Stimulated activated naive CD4-positive, alpha-beta T cell (primary cell): ENCODE measurements at places on chromosomes 6 and 20.

DNA sequence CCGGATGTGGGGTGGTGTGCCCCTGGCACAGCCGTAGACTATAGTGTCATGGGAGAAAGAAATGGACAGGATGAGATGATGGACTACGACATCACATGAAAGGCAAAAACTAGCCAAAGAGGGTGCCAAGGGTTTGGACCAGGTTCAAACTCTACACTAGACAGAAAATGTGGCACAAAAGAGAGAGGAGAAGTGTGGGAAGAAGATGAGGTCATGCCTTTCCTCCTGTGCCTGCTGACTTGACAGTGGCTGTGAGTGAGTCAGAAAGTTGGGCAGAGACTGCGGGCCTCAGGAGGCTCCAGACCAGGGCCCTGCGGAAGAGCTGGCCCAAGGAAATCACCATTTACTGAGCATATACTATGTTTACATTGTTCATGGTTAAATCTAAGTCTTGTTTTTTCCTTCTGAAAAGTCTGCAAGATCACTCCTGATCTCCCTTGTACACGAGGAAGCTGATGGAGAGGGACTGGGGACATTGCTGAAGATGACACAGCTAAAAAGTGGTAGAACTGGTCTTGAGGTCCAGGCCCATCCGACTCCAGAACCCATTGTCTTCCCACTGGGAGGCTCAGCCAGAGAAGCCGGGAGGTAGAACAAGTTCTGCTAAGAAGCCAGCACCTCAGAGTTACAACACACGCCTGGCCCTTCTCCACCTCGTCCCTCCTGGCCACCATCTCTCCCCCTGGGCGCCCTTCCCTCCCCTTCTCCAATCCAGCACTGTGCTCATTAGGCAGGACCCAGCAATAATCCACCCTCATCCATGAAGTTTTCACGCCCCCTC is 35.6 kb downstream of the CNKSR3 start:
- no peak for DNase-seq

GRCh38 chr20:11847827-11848226 is 69.9 kb upstream of the BTBD3 start:
- no peak for DNase-seq

- DNase-seq: no peak
Observed at GRCh38 chr6:113660819-113661218, 196.3 kb upstream of the MARCKS start.

DNA sequence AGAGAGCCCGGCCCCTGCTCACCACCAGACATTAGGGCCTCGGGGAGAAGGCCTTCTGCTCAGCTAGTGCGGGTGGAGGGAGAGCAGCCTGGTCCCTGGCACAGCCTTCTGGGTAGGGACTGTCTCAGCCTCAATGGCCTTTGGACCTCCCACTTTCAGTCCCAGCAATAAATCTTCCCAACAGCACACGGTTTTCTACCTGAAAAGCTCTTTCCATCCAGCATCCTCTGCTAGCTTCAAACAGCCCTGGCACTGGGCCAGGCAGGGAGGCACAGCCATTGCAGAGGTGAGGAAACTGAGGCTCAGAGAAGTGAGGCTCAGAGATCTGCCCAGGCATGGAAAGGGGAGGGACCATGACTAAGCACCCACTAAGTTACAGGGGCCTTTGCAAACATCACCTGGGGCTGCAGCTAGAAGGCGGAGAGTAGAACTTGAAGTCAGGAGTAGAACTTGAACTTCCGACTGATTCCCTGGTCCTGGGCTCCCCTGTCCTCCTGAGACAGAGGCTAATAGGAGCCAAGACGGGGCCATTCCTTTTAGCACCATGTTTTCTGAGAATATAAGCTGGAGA is 43.9 kb upstream of the NOL4L start:
- DNase-seq: no peak

DNA sequence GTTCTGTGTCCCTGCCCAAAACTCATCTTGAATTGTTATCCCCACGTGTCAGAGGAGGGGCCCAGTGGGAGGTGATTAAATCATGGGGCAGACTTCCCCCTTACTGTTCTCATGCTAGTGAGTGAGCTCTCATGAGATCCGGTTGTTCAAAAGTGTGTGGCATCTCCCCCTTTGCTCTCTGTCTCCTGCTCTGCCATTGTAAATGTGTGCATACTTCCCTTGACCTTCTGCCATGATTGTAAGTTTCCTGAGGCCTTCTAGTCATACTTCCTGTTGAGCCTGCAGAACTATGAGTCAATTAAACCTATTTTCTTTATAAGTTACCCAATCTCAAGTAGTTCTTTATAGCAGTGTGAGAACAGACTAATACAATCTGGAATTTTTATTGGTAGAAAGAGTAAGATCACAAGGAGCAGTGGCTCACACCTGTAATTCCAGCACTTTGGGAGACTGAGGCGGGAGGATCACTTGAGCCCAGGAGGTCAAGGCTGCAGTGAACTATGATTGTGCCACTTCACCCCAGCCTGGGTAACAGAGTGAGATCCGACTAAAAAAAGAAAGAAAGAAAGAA is 47.1 kb upstream of the SLC22A16 start:
- DNase-seq: no peak

- no peak for DNase-seq
Observed at GRCh38 chr20:37480919-37481318, 40.1 kb upstream of the NNAT start.

- DNase-seq: no peak
Observed at GRCh38 chr6:112636650-112637262, 289.6 kb downstream of the RFPL4B start.

DNA sequence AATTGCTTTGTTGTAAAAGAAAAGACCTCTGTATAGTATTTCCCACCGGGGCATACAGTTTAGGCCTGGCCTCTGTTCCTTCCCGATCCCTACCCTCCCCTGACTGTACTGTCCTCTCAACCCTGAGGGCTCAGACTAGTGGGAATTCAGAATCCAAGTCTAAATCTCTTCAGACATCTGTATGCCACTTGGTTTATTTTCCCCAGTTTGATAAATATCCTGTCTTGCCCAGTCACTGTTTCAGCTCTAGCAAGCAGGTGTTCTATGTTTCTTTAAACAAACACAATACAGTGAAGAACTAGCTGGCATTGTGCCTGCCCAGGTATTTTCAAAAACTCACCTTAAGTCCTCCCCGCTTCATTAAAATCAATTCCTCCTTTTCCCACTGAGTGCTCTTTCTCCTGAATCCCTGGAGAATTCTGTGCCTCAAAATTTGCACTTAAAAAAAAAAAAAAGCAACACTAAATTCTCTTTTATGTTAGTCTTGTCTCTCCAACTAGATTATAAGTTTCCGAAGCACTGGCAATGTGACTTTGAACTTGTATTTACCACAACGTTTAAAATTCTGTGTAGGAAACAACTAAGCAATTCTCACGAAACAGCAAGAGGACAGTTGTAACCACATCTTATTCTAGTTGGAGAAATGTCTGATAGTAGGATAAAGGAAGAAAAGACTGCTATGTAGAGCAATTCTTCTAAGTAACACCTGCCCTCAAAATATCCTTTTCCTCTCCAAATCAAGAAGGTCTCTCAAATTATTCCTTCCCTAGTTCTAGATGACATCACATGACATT is 112.0 kb upstream of the CARMIL1 start:
- no peak for DNase-seq

DNA sequence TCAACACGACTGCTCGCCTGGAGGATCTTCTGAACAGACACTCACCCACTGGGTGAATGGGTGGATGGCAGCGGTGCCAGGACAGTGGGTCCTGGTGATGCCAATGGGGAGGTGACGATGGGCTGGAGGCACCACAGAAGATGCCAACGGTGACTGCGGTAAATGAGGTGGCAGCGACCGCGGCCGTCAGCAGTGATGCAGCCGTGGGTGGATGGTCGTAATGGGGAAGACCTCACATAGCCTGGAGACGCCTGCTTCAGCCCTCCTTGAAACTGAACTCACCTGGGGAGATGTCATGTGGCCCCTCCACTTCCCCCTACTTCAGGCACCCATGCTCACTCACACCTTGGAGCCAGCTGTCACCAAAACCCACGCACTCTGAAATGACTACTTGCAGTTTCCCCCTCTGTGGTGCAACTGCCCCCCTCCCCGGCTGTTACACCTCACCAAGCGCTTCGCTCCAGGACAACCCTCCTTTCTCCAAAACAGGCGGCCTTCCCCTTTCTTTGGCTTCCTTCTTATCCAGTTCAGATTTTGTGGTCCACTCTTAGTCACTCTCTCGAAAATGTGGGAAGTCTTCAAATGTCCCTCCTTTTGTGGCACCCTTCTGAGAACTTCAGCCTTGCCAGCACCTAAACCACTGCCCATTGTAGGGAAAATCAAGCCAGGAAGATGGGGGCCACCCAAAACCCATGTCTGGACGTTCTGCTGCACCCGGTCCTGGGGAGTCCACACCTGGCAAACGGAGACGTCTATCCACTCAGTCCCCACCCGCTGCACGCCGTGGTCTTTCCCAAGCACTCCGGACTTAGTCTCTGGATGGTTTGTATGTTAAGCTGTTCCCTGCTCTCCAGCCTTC is 10.4 kb upstream of the ABHD16B start:
- no peak for DNase-seq

- no peak for DNase-seq
Observed at GRCh38 chr6:157946053-157946617, 35.5 kb upstream of the SYNJ2 start.

GRCh38 chr6:128206610-128207426 is 306.0 kb upstream of the THEMIS start:
- no peak for DNase-seq

DNA sequence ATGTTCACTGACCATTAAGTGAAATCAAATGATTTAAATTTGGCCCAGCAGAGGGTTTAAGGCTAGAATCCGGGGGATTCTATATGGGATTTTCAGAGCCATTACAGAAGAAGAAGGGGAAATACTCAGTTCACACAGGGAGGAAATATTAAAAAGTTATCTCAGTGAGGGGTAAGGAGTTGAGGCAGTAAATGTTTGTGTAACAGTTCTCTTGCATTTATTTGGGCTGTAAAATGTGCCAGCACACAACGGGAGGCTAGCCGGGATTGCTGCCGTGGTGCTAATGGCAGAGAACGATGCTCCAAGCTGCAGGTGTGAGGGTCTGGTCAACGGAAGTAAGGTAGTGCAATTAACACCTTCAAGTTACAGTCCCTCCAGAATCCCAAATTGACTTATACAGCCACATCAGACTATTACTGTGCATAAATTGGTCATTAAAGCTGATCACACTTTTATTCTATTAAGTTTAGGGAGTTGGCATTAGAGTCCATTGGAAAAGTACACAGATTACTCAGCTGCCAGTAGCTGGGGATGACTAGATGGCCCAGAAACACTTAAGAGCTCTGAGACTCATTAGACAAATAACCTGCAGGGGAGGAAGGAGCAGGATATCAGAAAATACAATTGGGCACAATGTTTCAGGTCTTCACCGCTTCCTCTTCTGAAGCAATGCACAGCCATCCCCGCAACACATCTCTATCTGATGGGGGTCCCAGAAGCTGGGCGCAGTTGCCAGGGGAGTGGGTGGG is 31.3 kb downstream of the PPP1R3G start:
- no peak for DNase-seq

DNA sequence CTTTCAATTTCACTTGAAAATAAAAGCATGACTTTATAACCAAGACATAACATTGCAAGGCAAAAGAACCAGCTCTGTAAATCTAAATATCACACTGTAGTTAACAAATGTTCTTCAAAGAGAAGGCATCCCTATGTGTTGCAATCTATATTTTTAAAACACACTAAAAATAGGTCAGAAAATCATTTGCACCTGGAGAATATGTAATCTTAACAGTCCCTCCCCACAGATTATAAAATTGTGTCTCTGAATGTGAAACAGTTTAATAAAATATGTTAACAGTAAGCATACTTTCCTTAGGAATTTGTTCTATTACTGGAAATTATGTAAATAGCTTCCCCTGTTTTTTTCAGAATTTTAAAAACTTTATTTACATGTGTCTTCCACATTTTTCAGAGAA is 351.9 kb downstream of the COL12A1 start:
- no peak for DNase-seq

GRCh38 chr20:5113615-5113986 is 6.2 kb downstream of the PCNA start:
- DNase-seq: no peak

DNA sequence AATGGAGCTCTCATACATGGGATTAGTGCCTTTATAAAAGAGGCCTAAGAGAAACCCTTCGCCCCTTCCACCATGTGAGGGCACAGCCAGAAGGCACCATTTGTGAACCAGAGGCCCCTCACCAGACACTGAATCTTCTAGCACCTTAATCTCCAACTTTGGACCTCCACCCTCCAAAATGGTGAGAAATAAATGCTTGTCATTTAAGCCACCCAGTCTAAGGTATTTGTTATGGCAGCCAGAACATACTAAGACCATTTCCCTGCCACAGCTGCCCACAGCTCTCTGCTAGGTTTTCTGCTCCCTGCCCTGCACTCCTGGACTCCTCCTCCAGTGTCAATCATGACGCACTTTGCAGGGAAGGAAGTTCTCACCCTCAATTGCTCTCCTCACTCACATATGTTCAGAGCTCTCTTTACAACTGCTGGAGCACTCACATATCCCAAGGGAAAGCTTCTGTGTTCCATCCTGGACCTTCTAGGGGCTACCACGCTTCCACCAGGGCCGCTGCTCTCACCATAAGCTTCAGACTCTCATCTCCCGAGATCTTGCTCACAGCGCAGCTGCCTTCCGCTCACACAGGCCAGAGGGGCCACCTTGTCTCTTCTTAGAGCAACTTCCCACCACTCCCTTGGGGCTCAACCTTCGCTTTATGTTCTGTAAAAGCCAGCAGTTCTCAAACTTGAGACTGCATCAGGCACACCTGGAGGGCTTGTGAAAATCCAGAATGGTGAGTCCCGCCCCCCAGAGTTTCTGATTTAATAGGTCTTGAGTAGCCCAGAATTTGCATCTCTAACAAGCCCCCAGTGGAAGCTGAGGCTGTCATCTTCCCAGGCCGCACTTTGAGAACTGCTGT is 1.6 kb upstream of the LY86 start:
- DNase-seq: no peak

GRCh38 chr6:35082046-35082732 is 59.0 kb downstream of the TCP11 start:
- no peak for DNase-seq

DNA sequence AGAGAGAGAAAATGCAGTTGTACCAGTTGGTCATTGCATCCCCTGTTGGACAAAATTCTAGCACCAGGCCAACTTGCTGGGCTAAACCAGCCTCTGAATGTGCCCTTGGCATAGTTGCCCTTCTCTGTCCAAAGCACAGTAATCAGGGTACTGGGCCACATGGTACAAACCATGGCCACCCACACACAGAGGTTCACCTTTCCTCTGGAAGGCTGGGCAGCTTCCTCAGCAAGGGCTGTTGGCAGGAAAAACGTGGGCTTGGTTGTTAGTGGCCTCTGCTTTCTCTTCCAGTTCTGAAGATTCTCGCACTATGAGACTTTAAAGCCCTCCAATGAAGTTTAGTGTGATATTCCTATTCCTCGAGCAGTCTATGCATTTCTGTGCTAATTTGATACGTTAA is 706 bp downstream of the DDO start:
- no peak for DNase-seq

DNA sequence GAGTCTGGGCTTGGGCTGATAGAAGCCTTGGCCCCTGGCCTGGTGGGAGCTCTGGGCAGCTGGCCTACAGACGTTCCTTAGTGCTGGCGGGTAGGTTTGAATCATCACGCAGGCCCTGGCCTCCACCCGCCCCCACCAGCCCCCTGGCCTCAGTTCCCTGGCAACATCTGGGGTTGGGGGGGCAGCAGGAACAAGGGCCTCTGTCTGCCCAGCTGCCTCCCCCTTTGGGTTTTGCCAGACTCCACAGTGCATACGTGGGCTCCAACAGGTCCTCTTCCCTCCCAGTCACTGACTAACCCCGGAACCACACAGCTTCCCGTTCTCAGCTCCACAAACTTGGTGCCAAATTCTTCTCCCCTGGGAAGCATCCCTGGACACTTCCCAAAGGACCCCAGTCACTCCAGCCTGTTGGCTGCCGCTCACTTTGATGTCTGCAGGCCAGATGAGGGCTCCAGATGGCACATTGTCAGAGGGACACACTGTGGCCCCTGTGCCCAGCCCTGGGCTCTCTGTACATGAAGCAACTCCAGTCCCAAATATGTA is 957 bp upstream of the VEGFA start:
- DNase-seq: no peak
